ENCODE measurements at places on chromosomes 4 and X.

- DNase-seq, result no peak
Measured at GRCh38 chr4:134636338-134637051, 434.9 kb upstream of the PABPC4L start.

- no peak for DNase-seq
Measured at GRCh38 chr4:6272863-6273660, 3.4 kb downstream of the WFS1 start.

GRCh38 chr4:161182913-161183312, 980.9 kb downstream of the FSTL5 start:
- no peak for DNase-seq

DNA sequence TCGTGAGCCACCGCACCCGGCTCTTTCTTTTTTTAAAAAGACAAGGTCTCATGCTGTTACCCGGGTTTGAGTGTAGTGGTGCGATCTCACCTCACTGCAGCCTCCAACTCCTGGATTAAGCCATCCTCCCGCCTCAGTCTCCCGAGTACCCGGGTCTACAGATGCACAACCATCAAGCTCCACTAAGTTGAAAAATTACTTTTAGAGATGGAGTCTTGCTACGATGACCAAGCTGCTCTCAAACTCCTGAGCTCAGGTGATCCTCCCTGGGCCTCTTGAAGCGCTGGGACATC, 2.0 kb downstream of the SLC25A6 start:
- no peak for DNase-seq

- DNase-seq, result no peak
Measured at GRCh38 chr4:19497705-19498104, 754.0 kb upstream of the SLIT2 start.

DNA sequence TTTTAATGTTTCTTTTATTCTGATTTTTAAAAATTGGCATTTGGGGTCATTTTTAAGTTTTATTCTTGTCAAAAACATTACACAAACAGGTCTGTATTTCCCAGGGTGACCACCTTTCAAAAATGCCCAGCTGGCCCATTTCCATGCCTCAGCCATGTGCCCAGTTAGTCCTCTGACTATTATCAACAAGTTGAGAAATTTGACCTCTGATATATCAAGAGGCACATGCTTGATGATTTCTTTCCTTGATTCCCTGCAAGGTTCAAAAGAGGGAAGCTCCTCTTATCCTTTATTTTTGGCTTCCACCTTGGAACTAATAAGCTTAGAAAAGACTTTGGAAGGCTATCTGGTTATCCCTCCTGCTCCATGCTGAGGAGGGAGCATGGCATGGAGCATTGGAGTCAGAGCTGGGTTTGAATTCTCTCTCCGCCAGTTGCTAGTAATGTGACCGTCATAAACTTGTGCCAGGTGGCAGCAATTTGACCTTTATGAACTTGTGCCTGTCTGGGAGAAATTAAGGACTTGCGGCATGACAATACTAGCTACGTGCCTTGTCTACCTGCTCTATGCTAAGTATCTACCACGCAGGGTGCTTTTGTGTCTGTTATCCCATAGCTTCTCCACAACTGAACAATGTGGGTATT, 122.4 kb upstream of the SLC4A4 start:
- DNase-seq, result no peak

- no peak for DNase-seq
Measured at GRCh38 chr4:88722276-88722780, 24.7 kb upstream of the NAP1L5 start.

All from hippocampal formation (tissue), 2 donors.